ENCODE measurements at places on chromosomes 13 and 19.
A peak's percentile ranks its signal among the peaks of the same experiment; 100 is the strongest.

- no peak for DNase-seq
Measured at GRCh38 chr13:50511877-50512341, 331.6 kb downstream of the DLEU7 start.

GRCh38 chr13:80840316-80840976 lies 499.5 kb upstream of the SPRY2 start:
- DNase-seq, result no peak

DNA sequence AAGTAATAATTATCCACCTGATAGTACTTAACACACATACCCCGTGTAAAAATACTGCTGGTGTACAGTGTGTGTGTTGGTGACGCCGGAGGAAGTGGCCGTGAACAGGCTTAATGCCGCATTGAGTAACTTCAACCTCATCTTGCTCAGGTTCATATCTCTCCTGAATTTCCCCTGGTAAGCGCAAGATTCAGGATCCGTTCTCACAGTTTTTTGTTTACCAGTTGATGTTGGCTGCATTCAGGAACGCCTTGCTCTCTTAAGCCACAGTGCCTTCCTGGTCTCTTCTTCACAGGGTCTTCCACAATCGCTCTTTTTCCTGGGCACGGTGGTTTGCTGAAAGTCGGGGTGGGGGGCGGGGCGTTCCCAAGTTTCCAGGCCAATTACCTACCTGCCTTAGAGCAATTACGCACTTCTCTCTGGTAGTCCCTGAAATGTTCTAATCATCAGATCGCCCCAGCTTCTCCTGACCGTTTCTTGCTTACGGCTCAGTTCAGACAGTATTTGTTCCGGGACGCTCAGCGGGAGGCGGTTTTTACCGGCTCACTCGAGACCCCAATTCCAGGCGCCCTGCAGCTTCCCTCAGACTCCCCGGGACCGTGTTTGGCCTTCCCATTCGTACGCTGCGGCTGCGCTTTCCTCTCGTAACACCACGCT lies 706 bp upstream of the DNAJC3 start:
- no peak for DNase-seq

DNA sequence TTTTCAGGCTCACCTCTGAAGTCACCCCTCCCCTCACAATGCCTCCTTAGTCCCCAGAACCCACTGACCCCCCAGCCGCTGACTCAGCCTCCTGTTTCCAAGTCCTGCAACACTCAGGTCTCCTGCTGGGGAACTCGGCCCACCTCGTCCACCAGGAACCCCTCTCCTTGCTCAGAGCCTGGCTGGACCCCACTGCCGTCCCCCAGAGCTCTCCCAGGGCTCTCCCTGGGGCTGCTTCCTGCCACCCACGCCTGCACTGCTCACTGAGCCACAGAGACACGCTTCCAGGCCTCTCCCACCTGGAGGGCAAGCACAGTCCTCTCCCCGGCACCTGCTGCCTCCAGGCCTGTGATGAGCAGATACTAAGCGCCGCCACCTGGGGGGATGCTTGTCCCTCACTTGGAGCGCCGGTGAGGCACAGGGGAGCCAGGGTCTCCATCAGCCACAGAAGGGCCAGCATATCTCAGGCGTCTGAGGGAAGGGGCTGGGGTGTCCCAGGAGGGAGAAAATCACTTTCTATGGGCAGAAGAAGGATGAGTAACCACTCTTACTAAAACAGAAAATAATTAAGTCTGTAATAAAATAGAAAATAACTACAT lies 53.8 kb downstream of the KLF2 start:
- DNase-seq, result no peak

GRCh38 chr13:109214393-109214792 lies 572.0 kb downstream of the IRS2 start:
- DNase-seq, result no peak

GRCh38 chr19:8080832-8081231 lies 28.3 kb downstream of the CCL25 start:
- DNase-seq, result no peak

DNA sequence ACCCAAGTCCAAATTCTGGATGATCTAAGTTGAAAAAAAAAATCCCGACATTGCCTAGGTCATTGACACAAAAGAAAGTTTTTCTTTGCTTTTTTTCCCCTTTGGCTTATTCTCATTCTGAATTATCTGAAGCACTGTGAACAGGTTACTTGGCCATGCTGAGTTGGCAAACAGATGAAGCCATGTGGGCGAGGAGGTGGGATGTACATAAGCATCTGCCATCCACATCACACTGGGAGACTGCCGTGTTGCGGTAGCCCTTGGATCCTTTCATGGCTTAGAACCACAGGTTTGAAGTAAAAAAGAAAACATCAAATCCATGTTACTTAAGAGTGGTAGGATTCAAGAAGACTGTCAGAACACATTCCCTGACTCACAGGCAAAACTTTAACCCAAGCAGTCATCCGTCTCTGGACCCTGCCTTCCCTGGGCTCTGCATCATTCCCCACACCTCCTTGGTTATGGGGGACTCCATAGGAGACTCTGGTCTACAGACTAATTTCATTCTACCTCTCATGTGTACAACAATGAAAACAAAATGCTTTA lies 242.5 kb upstream of the SERP2 start:
- no peak for DNase-seq

GRCh38 chr13:110329798-110330461 lies 22.8 kb downstream of the COL4A2 start:
- DNase-seq, result no peak

DNA sequence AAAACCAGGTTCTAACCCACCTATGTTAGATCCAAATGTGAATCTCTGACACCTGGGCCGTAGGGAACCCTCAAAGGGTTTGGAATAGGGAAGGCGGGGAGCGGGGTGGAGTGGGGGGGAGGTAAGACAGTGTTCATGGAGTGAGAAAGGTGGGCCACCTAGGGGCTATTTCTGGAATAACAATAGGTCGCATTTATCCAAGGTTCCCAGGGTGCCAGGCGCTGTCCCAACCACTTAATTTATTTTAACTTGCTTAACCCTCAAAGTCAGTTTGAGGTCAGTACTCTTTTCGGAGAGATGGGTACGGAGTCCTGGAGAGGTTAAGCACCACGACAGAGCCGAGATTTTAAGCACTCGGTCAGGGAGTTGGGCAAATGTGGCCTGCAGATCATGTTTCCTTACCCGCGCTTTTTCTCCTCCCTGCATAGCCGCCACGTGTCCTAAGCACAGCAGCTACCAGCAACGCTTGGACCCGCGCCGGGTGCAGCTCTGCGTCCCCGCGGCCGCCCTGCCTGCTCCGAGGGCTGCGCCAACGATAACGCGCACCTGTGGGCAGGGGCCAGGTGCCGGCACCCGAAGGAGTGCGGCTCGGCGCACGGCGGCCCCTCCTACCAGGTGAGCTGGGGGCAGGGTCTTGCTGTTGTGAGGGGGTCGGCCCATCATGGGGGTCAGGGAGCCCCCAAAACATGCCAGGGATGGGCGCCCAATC lies 25.0 kb upstream of the FXYD3 start:
- peak; percentile 50 for DNase-seq

GRCh38 chr13:26384587-26384986 lies 130.7 kb downstream of the CDK8 start:
- no peak for DNase-seq

- DNase-seq, result no peak
Measured at GRCh38 chr13:98493042-98493712, 83.7 kb downstream of the STK24 start.

- no peak for DNase-seq
Measured at GRCh38 chr13:22929381-22930126, 251.2 kb upstream of the SGCG start.

DNA sequence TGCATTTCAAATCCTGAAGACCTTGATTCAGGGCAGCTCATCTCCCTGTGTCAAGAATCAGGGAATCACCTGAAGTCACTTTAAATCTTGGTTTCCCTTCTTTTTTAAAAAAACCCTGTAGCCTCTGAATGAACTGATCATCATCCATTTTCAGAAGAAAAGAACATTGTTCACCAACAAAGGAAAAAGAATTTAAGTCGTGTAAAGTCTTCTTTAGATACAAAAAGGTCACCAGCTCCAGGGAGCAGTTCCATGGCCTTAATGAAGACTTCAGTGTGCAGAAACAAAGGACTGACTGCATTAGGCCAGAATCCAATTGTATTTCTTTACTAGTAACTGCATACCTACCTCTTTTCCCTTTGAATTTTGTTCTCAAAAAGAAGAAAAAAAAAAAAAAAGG lies 245.0 kb downstream of the ABCC4 start:
- no peak for DNase-seq

DNA sequence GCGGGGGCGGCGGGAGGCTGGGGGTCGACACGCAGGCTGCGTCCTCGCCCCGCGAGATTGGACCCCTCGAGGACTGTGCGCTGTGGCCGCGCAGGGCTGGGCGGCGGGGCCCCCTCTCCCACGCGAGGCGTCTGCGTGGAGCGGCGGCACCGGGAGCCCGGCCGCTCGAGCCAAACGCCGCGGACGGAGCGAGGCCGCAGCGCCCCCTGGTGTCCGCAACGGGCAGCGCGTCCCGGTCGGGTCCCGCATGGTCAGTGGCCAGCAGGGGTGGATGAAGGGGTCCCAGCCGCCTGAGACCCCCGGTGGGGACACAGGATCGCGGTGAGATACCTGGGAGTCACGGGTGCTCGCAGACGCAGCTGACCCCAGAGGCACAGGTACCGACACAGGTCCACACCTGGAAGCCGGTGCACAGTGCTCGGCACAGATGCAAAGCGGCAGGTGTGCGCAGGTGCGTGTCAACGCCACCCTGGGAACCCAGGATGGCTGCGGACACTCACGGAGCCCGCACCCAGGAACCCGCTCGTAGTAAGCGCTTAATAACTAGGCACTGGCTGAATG lies 2.1 kb upstream of the CIRBP start:
- DNase-seq, result no peak

GRCh38 chr19:32658527-32658926 lies 16.5 kb downstream of the ANKRD27 start:
- DNase-seq, result no peak
